Calu3 (cell line): ENCODE measurements at places on chromosomes 5 and 9. TPM values are rescaled to one million over a fixed set of nuclear protein-coding genes. Genes with fewer than 3 reads are reported as not detected.

- DNase-seq: no peak
- no peaks in the 10 kb centered on the region for H3K36me3 ChIP-seq
- H3K4me3 ChIP-seq: no peak overlapping the region
- no peaks in the 10 kb centered on the region for H3K4me1 ChIP-seq
- peaks cover 18% of the 10 kb centered on the region for H3K27me3 ChIP-seq
Measured at GRCh38 chr5:123303802-123304201, 119.4 kb downstream of the CEP120 start.

FOXI1 gene
- total RNA-seq: not detected in 2 replicates

GABRA1 gene
- not detected in 2 replicates for total RNA-seq

PAXX gene
- 38.3 and 43.7 TPM in 2 replicates for total RNA-seq

GRCh38 chr9:6692433-6692832, 46.9 kb upstream of the GLDC start:
- no peak overlapping the region for H3K4me3 ChIP-seq
- H3K4me1 ChIP-seq: no peaks in the 10 kb centered on the region
- H3K36me3 ChIP-seq: no peaks in the 10 kb centered on the region
- no peak for DNase-seq
